Head of caudate nucleus (tissue), 42 donors: ENCODE measurements at places on chromosomes 12 and 14.

DNA sequence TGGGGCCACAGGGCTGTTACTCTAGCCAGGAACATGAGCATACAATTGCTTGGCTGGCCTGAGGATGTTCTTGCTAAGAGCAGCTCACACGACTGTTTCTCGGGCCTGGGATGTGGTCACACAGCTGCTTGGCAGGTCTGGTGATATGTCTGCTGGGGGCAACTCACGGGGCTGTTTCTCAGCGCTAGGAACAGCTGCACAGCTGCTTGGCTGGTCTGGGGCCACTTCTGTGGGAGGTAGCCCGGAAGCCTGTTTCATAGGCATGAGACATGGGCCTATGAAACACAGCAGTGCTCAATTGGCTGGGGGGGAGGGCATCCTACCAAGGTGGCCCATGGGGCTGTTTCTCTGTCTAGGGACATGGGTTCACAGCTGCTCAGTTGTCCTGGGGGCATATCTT is 73.4 kb upstream of the DDHD1 start:
- DNase-seq, result no peak

GRCh38 chr12:49741882-49742620 is 694 bp downstream of the TMBIM6 start:
- DNase-seq, result peak; percentile 64

DNA sequence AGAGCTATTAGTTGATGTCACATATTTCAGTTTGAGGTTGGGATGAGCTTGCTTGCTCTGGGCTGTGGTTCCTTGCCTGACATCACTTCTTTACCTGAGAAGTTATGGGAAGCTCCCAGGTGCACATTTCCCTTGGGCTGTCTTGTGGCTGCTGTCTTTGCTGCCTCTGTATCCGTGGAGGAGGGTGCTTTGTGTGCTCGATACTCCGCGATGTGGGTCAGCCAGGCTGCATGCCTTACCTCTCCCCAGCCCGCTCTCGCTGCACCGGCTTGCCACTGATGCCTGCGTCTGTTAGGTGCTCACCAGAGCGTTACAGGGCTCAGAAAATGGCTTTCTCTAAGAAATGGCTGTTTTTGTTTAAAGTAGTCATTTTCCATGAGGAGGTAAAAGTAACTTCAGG is 19.6 kb downstream of the PELI2 start:
- no peak for DNase-seq

- no peak for DNase-seq
Observed at GRCh38 chr14:53060046-53060445, 93.1 kb downstream of the DDHD1 start.

- DNase-seq, result no peak
Observed at GRCh38 chr12:88490425-88490824, 89.8 kb downstream of the KITLG start.

GRCh38 chr14:66508846-66509621 is 1.1 kb downstream of the GPHN start:
- DNase-seq, result peak; percentile 28

DNA sequence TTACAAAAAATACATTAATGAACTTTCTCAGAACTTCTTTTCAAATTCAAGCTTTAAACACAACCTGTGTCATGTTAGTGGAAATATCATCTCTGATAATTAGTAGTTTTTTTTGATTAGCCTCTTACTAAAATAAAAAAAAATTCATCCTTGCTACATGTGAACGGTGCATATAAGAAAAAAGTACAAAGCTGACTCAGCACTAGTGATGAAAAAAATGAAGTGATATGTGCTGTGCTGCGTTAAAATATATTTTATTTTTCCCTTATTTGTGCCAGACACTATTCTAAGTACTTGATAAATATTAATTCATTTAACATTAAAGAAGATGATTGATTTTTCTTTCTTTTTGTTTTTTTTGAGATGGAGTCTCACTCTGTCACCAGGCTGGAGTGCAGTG is 7.5 kb downstream of the IKBIP start:
- no peak for DNase-seq

GRCh38 chr14:29459531-29459930 is 468.1 kb downstream of the PRKD1 start:
- DNase-seq, result no peak

DNA sequence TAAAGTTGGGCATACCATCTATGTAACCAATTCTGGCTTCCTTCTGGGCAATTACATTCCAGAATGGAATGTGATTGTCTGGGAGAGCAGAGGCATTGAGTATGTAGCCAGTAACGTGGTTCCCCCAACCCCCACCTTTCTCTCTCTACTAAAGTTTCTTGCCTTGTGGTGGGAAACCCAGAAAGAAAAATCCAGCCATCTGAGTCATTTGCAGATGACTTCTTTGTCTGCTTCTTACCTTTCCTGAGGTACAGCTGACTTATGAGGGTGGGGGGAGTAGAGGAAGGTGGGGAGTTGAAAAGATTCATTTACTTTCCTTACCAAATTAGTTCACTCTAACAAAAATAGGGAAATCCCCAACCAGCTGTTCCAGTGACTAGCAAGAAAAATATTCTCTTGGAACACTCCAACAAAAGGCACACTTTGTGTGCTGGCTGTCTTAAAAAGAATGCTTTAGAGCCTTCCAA is 112.1 kb upstream of the FRMD6 start:
- no peak for DNase-seq

DNA sequence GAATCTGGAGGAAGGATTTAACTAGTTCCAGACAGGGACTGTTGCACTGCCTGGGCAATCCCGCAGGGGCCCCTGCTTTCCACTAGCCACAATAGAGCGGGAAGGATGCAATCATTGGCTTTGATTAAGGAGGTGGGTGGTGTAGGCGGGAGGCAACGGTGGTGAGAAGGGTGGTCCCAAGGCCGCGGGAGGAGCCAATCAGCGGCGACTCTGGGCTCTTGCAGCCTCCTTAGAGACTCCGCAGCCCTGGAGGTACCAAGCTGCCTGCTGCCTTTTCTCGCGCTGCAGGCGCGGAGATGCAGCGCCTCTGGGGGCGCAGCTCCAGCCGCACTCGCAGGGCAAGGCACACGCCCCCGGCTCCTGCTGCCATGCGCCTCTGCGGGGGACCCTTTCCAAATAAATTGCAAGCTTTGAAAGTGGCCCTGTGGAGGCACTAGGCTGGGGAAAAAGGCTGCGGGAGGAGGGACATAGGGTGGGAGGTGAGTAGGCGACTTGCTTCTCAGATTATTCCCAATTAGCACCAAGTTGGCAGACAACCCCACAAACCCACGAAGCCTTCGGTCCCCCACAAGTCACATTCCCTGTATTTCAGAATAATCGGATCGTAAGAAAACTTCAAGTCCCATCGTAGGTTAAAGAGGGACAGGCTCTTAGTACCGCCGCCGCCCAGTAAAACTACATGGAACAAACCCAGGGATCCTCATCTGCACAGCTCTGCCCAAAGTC is 858 bp upstream of the KCNA1 start:
- DNase-seq, result peak; percentile 71

GRCh38 chr12:3032770-3033538 is 44.2 kb upstream of the TSPAN9 start:
- no peak for DNase-seq

- no peak for DNase-seq
Observed at GRCh38 chr14:97426776-97427175, 629.6 kb downstream of the VRK1 start.

- no peak for DNase-seq
Observed at GRCh38 chr12:724194-724855, 28.1 kb upstream of the WNK1 start.

GRCh38 chr12:52591521-52591920 is 9.7 kb downstream of the KRT72 start:
- no peak for DNase-seq

GRCh38 chr14:21104448-21105060 is 3.7 kb downstream of the TMEM253 start:
- peak; percentile 85 for DNase-seq

DNA sequence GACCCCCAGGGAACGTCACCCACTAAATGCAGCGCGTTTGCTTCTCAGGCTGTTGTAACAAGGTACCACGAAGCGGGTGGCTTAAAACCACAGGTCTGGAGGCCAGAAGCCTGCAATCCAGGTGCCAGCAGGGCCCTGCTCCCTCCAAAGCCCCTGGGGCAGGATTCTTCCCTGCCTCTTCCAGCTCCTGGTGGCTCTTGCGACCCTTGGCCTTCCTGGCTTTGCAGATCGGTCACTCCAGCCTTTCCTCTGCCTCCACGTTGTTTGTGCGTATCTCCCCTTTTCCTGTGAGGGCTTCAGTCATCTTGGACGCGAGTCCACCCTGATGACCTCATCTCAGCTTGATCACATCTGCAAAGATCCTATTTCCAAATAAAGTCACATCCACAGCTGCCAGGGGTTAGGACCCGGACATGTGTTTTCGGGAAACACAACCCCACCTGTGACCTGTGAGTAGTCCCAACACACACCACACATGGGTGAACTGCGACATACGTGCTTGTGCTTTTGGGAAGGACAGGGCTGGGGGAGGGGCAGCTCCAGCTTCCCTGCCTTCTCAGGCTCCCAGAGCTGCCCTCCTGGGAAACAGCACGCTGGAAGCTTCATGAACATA is 114.5 kb upstream of the NCOR2 start:
- DNase-seq, result no peak

- no peak for DNase-seq
Observed at GRCh38 chr14:51595881-51596455, 55.7 kb upstream of the FRMD6 start.

DNA sequence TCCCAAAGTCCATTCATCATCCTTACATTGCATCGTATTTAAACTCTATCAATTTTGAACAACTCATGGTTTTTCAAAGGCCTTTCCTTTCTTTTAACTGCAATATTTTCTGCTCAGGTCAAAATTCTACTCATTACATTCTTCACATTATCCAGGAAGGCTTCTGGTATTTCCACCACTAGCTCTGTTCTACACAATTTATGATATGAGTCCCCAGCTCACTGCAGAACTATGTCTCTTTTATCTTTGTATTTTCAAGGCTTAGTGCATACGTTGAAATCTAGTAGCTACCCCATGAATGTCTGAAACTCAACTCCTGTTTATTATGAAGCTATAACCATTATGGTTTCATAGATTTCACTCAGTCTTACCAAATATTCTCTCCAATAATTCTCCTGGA is 282.9 kb downstream of the DUSP6 start:
- DNase-seq, result no peak

DNA sequence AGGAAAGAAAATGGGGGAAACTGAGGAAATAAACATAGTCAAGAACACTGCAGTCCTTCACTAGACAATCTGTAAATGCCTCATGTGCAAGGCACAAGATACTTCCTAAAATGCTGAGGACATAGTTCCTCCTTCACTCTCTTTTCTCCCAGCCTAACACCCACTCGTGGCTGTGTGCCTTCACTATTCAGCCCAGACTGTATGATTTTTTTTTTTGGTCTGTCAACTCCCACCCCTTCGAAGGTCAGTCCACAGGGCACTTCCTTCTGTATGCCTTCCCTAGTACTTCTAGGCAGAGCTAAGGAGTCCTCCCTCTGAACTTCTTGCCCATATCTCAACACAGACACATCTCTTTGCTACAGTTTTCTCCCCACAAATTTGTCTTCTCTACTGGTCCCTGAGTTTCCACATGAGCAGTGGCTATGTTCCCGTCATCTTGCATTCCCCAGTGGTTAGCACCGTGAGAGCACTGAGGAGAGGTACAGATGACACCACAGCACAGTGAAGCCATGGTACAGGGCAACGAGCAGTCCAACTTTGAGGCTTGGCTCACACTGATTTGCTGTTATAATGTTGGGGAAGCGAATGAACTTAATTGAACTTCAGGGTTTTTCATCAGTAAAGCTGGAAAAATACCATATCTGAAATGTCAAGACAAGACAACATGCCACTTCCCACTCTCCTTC is 24.1 kb upstream of the SYCP3 start:
- no peak for DNase-seq
